ENCODE measurements at places on chromosomes 13 and 19. TPM values are rescaled to one million over a fixed set of nuclear protein-coding genes. Genes with fewer than 3 reads are reported as not detected.

The COX7A1 gene
- total RNA-seq: 17.0 TPM

The UNC13A gene
- total RNA-seq: 0.49 TPM

The GZMM gene
- total RNA-seq: not detected

The POMP gene
- 154 TPM for total RNA-seq

The TMEM86B gene
- 1.7 TPM for total RNA-seq

The TPRX1 gene
- not detected for total RNA-seq

The ANGPTL8 gene
- total RNA-seq: not detected

All from fibroblast of the aortic adventitia (primary cell).